ENCODE measurements at places on chromosomes 6 and 20.

DNA sequence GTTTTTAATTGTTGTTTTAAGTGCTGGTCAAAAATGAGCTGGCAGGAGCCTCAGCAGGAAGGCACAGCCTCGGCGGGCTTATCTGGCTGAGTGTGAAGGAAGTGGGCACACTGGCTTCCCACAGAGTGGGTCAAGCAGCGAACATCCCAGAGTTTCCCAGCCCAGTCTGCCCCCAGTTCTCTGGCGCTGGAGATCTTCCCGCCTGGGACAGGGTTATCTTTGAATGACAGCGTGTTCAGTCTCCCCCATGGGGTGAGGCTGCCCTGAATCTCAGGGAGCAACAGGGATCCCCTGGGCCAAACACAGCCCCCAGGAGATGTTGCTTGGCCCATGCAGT lies 122.2 kb upstream of the PTPN1 start:
- DNase-seq: peak; percentile 29

- DNase-seq: peak; percentile 98
Observed at GRCh38 chr20:47334022-47334551, 22.4 kb downstream of the ZMYND8 start.

- DNase-seq: no peak
Observed at GRCh38 chr6:42038163-42038562, 12.2 kb upstream of the TAF8 start.

GRCh38 chr6:89011436-89011835 lies 48.0 kb upstream of the RNGTT start:
- no peak for DNase-seq

DNA sequence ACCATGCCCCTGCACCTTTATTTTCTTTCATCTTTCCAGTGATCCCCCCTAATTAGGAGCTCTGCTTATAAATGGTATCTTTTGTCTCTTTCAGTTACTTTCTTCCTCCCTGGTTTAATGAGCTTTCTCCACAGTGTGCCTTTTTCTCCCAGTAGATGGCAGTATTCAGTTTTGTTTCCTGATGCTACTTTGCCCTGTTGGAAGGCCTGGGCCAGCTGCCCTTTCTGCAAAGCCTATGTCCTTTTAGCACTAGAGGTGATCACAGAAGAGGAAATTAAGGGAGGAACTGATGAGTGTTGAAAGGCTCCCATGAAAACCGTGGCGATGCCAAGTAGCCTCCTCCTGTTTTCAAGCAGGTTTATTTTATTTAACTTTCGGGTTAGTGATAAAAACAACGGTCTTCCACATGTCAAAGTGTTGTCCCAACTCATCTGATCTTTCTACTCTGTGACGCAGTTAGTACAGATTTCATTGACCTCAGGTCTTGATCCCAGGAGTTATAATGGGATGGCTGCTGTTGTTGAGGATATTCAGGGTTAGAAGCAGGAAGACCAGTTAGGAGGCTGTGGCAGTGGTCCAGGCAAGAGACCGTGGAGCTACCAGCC lies 184.2 kb upstream of the BMP2 start:
- DNase-seq: peak; percentile 49

DNA sequence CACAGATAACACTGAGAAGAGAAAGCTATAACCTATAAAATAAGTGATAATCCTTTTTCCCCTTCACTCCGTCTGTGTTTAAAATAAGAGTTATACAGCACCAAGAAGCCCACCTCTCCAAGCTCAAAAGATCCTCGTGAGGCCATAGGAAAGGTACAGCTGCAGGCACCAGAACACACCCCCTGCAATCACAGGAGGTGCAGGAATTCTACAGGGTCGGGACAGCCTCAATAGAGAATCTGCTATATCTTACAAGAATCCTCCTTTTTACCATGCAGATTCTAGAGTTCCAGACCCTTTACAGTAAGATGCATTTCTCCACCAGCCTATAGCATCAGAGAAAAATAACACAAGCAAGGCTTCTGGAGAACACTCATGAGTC lies 5.0 kb upstream of the ADGRF1 start:
- no peak for DNase-seq

- no peak for DNase-seq
Observed at GRCh38 chr6:136405420-136406029, 115.9 kb upstream of the BCLAF1 start.

- DNase-seq: peak; percentile 52
Observed at GRCh38 chr6:151502499-151502898, 8.7 kb downstream of the CCDC170 start.

DNA sequence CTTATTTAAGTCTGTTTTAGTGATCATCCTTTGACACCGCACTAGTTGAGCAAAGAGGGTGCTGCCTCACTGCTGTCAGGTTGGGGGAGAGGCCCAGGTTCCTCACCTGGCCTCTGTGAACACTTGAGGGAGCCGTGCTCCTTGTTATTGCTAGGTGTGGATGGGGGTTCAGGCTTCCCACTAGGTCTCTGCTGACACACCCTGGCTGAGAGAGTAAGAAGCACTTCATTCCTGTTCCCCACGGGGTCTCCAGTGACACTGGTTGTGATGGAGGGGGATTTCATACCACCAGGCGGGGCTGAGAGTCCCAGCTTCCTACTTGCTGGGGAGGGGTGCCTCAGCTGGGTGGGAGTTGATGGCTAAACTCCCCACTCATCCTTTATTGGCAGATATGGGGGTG lies 11.1 kb upstream of the NOTCH4 start:
- no peak for DNase-seq

DNA sequence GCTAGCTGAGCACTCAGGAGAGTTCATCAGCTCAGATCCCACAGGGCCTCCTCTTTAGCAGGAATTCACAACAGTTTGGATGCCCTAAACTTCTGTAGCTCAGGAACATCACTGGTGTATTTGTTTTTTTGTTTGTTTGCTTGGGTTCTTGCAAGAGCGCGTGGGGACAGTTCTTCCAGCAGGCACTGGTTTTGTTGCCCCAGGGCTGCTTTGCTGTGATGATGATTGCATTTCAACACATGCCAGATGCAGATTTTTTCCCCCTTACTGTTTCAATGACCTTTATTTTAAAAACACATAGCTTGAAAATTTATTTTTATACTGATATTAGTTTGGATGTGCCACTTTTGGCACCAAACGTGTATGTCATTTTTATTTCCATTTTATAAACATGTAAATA lies 77.1 kb downstream of the DHX35 start:
- no peak for DNase-seq

DNA sequence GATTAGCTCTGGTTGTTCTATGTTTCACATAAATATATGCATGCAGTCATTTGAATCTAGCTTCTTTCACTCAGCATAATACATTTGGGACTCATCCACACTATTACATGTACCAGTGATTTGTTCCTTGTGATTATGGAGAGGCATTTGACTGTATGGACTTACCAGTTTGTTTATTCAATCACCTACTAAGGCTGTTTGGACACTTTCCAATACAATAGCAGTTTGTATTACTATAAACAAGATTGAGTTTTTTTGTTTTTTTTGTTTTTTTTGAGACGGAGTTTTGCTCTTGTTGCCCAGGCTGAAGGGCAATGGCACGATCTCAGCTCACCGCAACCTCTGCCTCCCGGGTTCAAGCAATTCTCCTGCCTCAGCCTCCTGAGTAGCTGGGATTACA lies 109.8 kb upstream of the DST start:
- peak; percentile 54 for DNase-seq

DNA sequence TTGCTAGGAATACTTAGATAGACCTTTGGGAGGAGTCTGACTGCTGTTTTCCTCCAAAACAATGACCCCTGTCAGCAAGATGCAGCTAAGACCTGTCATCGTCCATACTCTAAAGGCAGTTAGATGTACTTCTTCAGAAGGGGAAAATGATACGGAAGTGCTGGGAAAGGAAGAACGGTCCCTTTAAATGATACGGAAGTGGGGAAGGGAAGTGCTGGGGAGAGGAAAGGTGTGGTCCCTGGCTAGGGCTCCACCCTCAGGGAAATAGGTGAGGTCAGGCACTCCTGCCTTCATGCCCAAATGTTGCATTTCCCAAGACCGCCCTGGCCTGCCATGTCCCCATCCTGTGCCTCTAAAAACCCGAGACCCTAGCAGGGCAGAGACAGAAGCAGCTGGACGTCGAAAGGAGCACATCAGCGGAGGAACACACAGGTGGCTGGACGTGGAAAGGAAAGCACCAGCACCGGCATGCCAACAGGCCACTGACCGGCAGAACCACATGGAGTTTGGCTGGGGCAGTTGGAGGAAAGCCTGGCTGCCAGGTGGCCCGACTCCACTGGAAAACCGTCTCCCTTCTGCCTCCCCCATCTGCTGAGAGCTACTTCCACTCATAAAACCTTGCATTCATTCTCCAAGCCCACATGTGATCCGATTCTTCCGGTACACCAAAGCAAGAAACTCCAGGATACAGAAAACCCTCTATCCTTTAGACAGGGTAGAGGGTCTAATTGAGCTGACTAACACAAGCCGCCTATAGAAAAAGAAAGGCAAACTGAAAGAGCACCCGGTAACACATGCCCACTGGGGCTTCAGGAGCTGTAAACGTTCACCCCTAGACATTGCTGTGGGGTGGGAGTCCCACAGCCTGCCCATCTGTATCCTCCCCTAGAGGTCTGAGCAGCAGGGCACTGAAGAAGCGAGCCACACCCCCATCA lies 94.6 kb downstream of the FAXC start:
- no peak for DNase-seq

- DNase-seq: peak; percentile 51
Observed at GRCh38 chr6:145309842-145310535, 425.3 kb downstream of the EPM2A start.

DNA sequence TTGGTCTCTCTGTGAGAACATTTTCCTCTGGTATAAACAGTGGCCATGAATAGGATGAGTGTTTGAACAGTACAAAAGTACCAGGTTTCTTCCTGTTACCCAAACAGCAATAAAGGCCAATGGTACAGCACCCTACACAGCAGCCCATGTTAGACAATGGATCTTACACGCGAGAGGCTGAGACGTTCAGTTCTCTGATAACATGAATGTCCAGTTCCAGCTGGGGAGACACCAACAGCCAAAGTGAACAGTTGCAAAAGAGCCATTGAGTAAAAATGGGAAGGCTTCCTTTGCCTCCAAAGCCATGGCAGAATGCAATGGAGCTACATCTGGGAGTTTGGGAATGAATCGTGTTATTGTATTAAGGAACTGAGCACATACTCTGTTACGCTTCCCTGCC lies 246.8 kb upstream of the SGK1 start:
- no peak for DNase-seq

DNA sequence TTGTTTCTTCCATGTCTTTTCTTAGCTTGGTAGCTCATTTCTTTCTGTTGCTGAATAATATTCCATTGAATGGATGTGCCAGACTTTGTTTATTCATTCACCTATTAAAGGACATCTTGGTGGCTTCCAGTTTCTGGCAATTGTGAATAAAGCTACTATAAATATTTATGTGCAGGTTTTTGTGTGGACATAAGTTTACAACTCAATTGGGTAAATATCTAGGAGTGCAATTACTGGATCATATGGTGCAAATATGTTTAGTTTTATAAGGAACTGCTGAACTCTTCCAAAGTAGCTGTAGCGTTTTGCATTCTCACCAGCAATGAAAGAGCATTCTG lies 16.8 kb upstream of the SDCBP2 start:
- DNase-seq: no peak

DNA sequence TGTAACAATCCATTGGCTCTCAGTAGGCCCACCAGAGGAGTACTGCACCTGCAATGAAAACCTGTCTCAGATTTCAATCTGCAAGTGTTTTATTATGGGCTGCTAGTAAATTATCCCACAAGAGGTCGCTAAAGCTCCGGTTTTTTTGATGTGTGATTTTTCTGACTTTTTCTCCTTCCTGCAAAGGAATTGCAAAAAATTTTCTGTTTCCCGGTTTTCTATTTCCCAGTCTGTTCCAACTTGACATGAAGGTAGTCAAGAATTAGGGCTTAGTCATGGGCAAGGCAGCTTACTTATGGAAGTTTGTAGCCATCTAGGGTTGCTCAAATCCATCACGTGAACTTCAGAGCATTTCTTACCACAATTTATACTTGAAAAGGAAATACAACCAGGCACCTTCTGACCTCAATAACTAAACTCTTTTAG lies 38.5 kb upstream of the AHI1 start:
- DNase-seq: peak; percentile 98

DNA sequence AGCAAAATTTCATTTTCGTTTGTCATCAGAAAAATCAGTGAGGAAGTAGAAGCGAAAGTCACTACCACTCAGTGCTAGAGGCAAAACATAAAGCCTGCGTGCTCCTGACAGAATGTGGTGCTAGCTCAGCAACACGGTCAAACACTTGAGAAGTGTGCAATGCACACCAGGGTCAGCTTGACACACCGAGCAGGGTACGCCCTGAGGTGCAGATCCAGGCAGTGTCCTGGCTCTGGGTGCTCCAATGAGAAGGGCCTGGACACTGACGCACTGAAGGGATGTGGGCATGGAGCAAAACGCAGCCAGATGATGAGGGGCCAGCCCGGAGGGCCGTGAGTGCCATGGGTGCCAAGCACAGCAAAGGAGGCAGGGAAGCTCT lies 5.9 kb downstream of the RNASET2 start:
- DNase-seq: no peak

DNA sequence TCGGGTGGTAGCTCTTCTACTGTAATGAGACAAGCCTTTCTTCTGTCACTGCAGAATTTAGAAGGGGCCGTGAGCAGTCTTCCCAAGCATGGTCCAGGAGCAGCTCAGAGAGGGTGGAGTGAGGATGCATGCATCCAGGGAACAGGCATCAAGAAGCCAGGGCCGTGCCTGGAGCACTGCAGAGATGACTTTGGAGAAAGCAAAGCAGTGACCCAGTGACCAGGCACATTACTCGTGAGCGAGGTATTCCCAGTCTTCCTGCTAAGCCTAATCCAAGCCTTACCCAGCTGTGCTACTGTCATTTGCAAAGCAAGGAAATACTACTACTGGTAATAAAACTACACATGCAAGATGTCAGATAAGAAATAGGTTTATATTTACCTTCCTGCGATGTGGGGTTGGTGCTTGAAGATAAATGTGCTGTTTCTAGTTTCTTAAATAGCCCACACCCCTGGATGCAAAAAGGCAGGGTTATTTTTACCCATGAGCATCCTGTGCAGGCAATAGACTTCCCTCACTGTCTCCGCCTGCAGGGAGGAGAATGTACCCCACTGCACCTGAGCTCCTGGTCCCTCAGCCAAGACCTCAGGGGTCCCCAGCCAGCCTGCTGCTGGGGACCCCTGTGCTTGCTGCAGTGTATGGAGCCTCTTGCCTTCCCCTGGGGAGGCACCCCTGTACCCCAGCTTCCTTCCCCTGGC lies 62.9 kb downstream of the SSR1 start:
- no peak for DNase-seq

GRCh38 chr6:119024111-119024510 lies 54.4 kb downstream of the FAM184A start:
- no peak for DNase-seq

DNA sequence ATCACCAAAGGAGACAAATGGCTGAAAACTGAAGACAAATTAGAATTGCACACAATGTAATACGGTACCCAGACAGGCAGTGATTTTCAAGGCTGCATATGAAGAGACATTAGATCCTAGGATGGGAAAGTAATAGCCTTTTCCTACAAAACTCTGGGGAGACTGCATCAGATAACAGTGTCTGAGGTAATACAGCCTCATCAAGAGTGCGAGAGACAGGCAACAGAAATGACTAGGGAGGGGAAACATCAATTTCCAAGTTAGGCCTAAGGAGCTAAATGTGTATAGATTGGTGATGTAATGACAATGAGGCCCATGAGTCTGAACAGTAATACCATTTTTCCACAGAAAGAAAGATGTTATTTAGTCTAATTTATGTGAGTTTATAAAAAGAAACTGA lies 200.3 kb downstream of the HTR1B start:
- no peak for DNase-seq

GRCh38 chr20:63740627-63741353 lies 1.2 kb downstream of the SLC2A4RG start:
- peak; percentile 95 for DNase-seq

Data from fibroblast of lung (primary cell).